Tibial nerve (tissue), 4 donors: ENCODE measurements at places on chromosomes 5 and 9. TPM values are rescaled to one million over a fixed set of nuclear protein-coding genes. Genes with fewer than 3 reads are reported as not detected.

The GHR gene
- 39.1 TPM for total RNA-seq

DNA sequence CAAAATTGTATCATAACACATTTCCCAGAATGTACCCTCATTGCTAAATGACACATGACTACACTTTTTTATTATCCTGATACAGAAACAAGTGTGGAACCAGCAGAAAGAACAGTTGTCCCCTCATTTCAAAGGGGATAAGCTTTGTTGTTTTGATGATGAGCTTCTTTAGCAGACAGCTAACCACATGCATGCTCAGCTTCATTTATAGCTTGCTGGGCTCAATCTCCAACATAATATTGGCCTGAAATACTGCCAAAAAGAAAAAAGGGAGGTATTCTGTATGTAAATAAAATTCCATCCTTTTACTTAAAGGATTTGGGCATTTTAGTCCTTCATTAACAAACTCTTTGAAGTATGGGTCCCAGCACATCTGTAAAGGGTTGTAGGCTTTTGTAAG lies 120.4 kb downstream of the SPATA31D1 start:
- no peak for DNase-seq

DNA sequence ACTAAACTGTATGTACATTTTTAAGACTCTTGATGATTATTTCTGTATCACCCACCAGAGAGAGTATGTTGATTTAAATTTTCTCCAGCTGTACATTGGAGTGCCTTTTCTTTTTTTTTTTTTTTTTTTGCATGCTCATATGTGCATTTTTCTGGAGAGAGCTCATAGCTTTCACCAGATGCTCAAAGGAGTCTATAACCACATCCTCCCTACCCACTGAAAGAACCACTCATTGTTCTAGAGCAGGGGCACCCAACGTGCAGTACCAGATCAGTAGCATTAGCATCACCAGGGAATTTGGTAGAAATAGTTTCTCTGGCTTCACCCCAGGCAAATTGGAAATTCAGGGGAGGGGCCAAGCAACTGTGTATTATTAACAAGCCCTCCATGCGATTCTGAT lies 53.9 kb upstream of the TMEM171 start:
- no peak for DNase-seq

DNA sequence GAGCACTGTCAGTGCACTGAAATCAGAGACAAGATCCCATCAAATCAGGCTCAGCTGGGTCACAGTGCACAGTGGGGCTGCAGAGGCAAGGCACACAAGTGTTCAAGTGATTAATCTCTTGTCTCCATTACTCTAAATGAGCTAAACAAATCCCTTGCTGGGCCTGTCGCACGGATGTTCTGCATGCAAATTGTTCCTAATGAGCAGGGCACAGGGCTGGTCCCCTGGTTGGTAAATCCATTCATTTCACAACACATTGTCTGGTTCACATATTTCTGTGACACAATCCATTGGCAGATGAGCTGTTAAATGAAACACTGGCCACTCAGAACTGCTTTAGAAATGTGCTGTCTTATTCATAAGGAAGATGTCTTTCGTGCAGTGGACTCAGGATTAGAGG lies 167.9 kb upstream of the BRINP1 start:
- DNase-seq, result no peak

- DNase-seq, result no peak
Measured at GRCh38 chr9:109880276-109881169, 100.5 kb downstream of the PALM2AKAP2 start.

DNA sequence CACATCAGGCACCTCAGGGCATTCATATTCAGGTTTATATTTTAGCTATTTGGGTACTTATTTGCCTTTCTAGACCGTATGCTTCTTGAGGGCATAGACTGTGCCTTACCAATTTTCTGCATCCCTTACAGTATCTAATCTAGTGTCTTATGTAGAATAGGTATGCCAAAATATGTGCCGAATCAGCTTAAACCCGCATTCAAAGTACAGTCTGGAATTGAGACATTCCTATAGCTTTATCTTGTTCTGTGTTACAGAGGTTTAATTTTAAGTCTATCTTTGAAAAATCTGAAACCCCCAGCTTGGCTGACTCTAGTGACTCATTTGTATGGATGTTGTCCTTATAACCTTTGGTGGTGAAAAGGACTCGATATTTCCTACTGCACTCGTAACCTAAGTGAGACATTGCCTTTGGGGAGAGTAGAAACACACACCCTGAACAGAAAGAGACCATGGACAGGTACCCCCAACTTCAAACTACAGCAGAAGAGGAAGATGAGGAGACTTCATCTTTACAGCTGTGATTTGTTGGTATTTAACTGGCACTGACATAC lies 27.0 kb upstream of the TMOD1 start:
- no peak for DNase-seq

DNA sequence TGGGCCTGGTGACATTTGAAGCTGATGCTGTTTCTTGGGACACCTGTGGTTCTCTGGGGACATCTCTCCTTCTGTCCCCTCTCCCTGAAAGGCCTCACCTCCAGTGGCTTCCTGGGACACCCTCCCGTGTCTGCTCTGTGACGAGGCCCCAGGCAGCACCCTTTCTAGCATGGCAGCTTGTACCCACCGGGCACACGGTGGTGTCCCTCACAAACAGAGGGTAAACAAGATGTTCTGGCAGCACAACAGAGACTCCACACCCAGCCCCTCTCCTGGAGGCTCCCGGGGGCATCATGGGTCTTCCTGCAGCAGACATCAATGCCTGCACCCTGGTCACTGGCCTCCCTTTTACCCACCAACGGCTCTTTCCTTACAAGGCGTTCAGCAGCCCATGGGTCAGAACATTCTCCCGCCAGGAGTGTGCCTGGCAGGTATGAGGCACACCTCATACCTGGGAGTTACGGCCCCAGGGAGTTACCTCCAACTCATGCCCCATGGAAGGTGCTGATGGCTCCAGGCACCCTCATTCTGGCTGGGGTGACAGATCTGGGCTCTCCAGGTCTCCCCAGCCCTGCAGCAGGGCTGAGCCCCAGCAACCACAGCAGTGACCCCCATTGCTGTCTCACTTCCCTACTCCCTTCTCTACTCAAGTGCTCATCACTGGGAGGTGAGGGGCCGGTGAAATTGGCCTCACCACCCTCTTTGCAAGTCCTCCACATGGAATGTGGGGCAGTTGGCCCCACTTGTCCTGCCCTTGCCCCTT lies 51.1 kb downstream of the BARX1 start:
- no peak for DNase-seq
